NCI-H460 (cell line): ENCODE measurements at places on chromosomes 7 and 10. TPM values are rescaled to one million over a fixed set of nuclear protein-coding genes. Genes with fewer than 3 reads are reported as not detected.

Gene UCMA
- not detected in 2 replicates for total RNA-seq

Gene NEUROG3
- total RNA-seq: not detected in 2 replicates

Gene LGI1
- 0.23 and 0.32 TPM in 2 replicates for total RNA-seq

Gene TRIL
- total RNA-seq: 0.05 and 0.12 TPM in 2 replicates

Gene GIMAP6
- not detected in 2 replicates for total RNA-seq

Gene MOGAT3
- total RNA-seq: not detected in 2 replicates

Gene ZNF487
- 2.4 and 5.4 TPM in 2 replicates for total RNA-seq

Gene ADIRF
- not detected in 2 replicates for total RNA-seq

Gene AKR1C8
- total RNA-seq: 0.10 TPM in 1 of 2 replicates, not detected in the other

Gene PTPRN2
- total RNA-seq: 2.9 and 3.5 TPM in 2 replicates

Gene TDRD1
- not detected in 2 replicates for total RNA-seq

Gene KLF14
- total RNA-seq: not detected in 2 replicates

Gene TUBGCP2
- total RNA-seq: 52.9 and 55.9 TPM in 2 replicates

Gene GIMAP4
- not detected in 2 replicates for total RNA-seq

Gene PBLD
- total RNA-seq: 1.8 and 3.3 TPM in 2 replicates

Gene CALHM2
- total RNA-seq: 16.6 and 18.1 TPM in 2 replicates

Gene SLC39A12
- total RNA-seq: not detected in 2 replicates

Gene ELMO1
- total RNA-seq: 7.3 and 10.1 TPM in 2 replicates

Gene MALRD1
- total RNA-seq: not detected in 2 replicates

Gene CCDC7
- total RNA-seq: 5.4 and 6.9 TPM in 2 replicates

Gene ATP6V0A4
- 0.15 and 0.23 TPM in 2 replicates for total RNA-seq

Gene SORBS1
- total RNA-seq: 0.27 and 0.43 TPM in 2 replicates

Gene IL2RA
- not detected in 2 replicates for total RNA-seq

Gene TAS2R4
- 1.2 and 1.3 TPM in 2 replicates for total RNA-seq

Gene SCIN
- not detected in 2 replicates for total RNA-seq

Gene TRIM74
- total RNA-seq: 0.12 TPM in 1 of 2 replicates, not detected in the other

Gene FOXK1
- total RNA-seq: 37.9 and 40.6 TPM in 2 replicates

Gene OR2A5
- not detected in 2 replicates for total RNA-seq

Gene RNF148
- 0.25 TPM in 1 of 2 replicates, not detected in the other for total RNA-seq

Gene GALNT17
- total RNA-seq: 3.1 TPM in 2 replicates

Gene CTAGE6
- 0.64 and 0.95 TPM in 2 replicates for total RNA-seq

Gene SYNPO2L
- total RNA-seq: not detected in 2 replicates

Gene LSM8
- total RNA-seq: 144 and 167 TPM in 2 replicates

Gene NXPH1
- total RNA-seq: 1.1 and 2.4 TPM in 2 replicates

Gene ADRB1
- total RNA-seq: 2.4 and 2.6 TPM in 2 replicates

Gene GARIN1A
- total RNA-seq: 0.03 and 0.17 TPM in 2 replicates

Gene GPR37
- 3.8 and 4.4 TPM in 2 replicates for total RNA-seq

Gene TMEM213
- total RNA-seq: not detected in 2 replicates

Gene CTNNA3
- total RNA-seq: 0.23 and 0.47 TPM in 2 replicates

Gene AGR2
- total RNA-seq: 650 and 769 TPM in 2 replicates

Gene NT5C2
- 170 and 220 TPM in 2 replicates for total RNA-seq

Gene CHAT
- total RNA-seq: not detected in 2 replicates

Gene ZFYVE27
- total RNA-seq: 22.5 and 26.0 TPM in 2 replicates

Gene SPDYE11
- 0.54 and 0.55 TPM in 2 replicates for total RNA-seq

Gene TAS2R5
- 0.50 and 0.66 TPM in 2 replicates for total RNA-seq

Gene TAS2R41
- total RNA-seq: not detected in 2 replicates

Gene SH2D4B
- total RNA-seq: 0.02 TPM in 1 of 2 replicates, not detected in the other

Gene DTX2
- total RNA-seq: 5.5 and 6.1 TPM in 2 replicates

Gene POLR2J2
- 3.2 and 3.8 TPM in 2 replicates for total RNA-seq

Gene RBP4
- total RNA-seq: not detected in 2 replicates

Gene SRGN
- total RNA-seq: 2,302 and 2,452 TPM in 2 replicates

Gene IFIT2
- total RNA-seq: 1.1 and 1.2 TPM in 2 replicates

Gene TWNK
- 14.3 and 19.9 TPM in 2 replicates for total RNA-seq

Gene FXYD4
- 0.50 and 1.8 TPM in 2 replicates for total RNA-seq

Gene MINDY4
- 3.6 and 4.0 TPM in 2 replicates for total RNA-seq

Gene PPP1R9A
- 3.6 and 5.6 TPM in 2 replicates for total RNA-seq

Gene ADRA2A
- total RNA-seq: not detected in 2 replicates

Gene OTUD1
- total RNA-seq: 3.7 and 4.3 TPM in 2 replicates
